ENCODE measurements at places on chromosomes 11 and 22.

DNA sequence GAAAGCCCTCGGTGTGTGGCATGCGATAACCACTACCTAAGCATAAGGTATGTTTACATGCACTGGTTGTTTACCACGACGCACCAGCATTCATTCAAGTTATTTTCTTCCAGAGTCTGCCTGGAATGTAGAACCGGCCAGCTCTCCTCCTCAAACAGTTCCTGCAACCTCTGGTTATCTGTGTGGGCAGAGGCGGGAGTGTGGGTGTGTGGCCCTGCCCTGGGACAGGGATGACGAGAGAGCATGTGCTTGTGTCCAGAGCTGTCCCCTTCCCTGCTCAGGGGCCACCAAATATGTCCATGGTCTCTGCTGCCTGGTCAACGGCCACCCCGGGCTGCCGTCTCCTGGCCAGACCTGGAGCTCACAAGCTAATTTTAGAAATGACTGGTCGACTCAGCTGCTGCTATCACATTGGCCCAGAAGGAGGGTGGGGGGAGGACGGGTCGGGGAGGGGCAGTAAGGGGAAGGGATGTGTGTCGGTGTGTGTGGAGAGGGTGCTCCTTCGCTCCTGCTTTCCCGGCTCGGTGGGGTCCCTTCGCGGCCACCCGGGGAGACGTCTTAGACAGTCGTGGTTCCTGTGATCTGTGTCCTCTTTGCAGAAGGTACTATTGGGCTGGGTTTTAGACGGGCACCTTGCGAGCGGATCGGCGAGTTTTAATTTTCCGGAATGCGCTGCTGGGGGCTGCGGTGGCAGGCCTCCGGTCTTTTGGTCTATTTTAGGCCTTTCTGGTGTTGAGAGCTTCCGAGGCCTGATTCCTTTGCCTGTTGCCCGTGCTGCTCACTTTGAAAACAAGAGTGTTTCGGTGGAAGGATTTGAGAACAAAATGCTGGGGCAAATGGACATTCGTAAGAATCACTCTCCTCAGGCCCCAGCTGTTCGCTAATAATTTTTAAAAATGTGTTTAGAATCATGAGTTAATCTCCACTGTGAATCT is at the start of gene MYO18B:
MYO18B (plus strand) TSS at position 497 of the 935 bp plus-strand sequence. CDS start 18,905 bp downstream, outside the sequence.
- DNase-seq = no peak

- no peak for DNase-seq
These were observed 9.1 kb downstream of the RPS6KA4 start for GRCh38 chr11:64367931-64368672.

DNA sequence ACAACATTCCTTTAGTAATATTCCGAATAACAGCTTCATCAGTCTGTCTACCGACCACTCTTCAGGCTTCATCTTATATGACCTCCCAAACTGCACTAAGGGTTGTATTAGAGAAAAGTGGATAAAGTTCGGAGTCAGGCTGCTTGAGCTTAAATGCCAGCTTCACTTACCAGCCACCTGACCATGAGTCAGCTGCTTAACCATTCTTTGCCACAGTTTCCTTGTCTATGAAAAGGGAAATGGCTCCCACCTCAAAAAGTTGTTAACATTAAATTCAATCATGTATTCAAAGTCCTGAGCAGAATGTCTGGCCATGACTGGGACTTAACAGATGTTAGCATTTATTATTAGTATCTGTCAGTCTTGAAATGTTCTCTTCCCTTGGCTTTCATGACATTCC is 20.9 kb downstream of the LIMK2 start:
- no peak for DNase-seq

DNA sequence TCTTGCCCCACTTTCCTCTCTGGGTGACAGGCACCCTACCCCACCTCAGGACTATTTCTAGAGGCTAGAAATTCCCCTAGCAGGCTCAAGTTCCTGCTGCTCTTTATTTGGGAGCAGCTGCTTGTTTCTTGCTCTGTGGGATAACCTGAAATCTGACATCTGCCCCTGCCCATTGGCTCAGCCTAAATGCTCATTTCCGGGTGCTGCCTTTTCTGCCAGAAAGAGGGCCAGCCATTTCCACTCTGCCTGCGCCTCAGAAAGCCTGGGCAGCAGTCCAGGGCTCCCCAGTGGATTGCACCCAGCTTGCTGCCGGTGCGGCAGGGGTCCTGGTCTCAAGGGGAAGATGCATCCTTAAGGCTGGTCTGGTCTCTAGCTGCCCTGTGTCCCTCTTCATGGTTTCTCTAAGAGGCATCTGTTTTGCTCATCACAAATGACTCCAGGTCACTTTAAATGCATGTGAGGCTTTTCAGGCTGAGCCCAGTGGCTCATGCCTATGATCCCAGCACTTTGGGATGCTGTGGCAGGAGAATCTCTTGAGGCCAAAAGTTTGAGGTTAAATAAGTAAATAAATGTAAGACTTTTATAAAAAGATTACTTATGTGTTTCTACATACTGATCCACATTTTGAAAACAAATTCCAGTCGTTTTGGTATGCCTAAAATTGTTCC is 10.3 kb upstream of the PNPLA5 start:
- no peak for DNase-seq

- DNase-seq = peak; percentile 74
These were observed 7.0 kb upstream of the CAPN5 start for GRCh38 chr11:77059806-77060205.

GRCh38 chr11:31813391-31814175 is 2.5 kb upstream of the PAX6 start:
- DNase-seq = no peak

DNA sequence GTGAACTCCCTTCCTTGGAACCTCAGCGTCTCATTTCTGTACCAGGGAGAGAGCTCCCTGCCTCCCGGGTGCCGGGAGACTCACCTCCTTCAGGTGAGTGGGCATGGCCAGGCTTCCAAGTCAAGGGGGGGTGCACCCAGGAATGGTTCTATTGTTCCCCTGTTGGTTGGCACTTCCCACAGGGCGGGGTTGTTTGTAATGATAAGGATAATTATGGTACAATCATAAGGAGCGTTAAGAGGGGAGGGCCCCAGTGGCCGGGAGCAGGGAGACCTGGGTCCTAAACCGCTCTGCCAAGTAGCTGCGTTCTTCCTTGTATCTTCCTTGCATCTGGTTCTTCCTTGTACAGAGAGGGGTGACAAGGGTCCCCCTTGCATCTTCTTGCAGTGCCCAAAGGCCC is 79.1 kb downstream of the LRRC32 start:
- no peak for DNase-seq

DNA sequence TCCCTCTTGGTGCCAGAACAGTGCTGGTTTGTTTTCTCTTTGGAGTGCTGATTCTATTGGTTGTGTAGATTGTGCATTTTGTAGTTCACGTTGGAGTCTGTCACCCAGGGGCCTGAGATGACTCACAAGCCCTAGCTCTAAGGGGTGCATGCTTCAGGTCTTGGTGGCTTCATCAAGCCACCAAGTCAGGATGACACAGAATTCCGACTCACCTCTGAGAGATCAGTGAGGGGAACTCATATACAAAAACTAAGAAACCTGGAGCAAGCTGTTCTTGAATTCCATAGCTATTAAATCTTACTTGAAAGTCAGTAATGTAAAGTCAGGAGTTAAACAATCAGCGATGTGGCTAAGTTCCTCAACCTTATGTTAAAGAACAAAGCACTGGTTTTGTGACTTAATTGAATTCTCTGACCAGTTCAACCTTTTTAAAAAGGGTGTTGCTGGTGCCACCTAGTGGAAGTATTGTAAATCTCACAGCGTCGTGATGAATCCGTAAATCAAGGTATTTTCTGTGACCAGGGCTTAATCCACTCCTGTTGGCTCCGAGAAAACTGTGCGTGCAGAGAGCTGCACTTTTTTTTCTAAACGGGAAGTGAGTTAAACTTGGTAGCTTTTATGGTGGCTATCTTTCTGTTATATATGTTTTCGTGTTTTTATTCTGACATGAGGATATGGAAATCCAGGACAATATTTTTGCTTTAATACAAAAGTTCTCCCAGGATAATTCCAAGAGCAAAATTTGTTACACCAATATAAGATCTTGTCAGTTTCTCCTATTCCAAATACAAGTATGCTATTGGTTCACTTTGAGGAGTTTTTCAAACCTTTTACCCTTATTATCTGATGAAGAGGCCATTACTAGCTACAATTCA is 14.6 kb downstream of the MMP13 start:
- peak; percentile 73 for DNase-seq

- no peak for DNase-seq
These were observed 22.7 kb upstream of the CD5 start for GRCh38 chr11:61079416-61080150.

GRCh38 chr11:111798279-111798678 is 32.1 kb upstream of the PPP2R1B start:
- no peak for DNase-seq

DNA sequence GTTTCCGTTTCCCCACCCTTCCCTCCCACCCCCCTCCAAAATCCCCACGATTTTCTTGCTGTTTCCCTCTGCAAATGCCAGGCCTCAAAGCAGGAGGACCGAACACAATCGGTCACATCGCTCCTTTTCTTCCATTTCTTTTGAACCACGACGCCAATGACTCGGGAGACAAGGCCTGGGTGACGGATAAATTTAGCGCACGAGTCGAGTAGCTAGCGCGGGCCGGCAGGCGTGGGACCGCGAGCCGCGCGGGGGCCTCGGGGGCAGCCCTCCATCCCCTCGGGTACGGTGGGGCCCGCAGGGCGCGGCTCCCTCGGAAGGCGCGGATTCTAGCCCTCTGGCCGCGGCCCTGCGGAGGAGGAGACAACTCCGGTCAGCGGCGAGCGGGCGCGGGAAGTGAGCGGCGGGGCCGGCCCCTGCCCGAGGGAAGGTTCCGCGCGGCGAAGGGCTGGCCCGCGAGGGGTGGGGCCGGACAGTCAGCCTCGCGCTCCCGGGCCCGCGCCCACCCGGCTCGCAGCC is 414 bp downstream of the JOSD1 start:
- DNase-seq = no peak

GRCh38 chr11:76763573-76764346 is 19.4 kb upstream of the TSKU start:
- DNase-seq = no peak

DNA sequence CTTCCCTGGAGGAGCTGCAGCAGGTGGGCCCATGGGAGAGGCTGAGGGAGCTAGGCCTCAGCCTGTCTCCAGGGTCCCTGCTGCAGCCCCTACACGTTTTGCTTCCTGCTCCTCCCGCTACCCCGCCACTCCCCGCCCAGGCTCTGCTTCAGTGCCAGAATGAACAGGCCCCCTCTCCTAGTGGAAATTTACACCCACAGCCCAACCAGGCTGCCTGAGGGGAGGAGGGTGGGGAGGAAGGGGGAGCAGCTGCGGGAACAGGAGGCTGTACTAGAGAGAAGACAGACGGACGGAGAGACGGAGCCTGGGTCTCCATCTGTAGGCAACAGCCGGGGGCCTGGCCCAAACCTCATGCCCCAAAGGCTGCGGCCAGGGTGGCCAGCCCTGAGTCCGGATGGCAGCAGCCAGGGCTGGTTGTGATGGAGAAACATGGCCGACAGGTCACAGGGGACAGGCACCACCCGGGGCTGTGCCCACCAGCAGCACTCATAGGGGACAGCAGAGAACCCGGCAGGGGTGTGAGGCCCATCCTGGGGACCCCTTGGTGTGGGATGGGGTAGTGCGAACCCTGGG is 20.6 kb downstream of the FLRT1 start:
- DNase-seq = no peak

DNA sequence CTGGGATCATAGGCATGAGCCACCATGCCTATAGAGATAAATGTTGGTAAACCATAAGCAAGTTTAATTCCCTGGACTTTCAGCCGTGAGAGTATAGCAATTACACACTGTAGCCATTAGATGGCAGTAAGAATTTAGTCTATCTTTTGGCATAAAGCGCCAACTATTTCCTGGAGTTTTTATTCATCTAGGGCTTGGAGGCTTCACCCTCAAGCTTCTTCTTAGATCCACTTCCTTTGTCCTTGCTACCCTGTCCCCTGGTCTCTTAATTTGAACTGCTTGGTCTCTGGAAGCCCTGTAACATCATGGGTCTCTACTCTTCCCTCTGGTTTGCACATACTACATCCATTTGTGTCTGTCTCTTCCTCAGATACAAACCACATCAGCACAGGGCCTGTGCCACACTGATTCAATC is 38.2 kb downstream of the OR10A6 start:
- peak; percentile 56 for DNase-seq

DNA sequence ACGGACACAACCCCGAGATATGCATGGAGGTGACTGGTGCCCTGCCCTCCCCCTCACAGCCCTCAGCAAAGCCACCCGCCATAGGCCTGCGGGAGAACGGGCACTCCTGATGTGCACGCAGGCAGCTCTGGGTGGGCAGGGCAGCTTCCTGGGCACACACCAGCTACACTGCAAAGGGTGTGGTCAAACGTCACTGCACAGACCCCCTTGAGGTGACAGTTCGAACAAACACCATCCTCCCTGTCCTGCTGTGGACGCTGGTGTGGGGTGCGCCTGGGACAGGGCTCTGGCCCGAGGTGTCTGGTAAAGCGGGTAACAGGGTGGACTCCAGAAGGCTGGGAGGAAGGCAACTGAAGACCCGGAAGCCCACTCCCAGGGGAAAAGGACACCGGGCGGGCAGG is 21.9 kb upstream of the MOB2 start:
- no peak for DNase-seq

All from NCI-H526 treated with DMSO at 0.1 percent for 48 hours (cell line).